Activated CD8-positive, alpha-beta memory T cell treated with anti-CD3 and anti-CD28 coated beads for 1 hour (primary cell): ENCODE measurements at places on chromosomes 6 and 20.

DNA sequence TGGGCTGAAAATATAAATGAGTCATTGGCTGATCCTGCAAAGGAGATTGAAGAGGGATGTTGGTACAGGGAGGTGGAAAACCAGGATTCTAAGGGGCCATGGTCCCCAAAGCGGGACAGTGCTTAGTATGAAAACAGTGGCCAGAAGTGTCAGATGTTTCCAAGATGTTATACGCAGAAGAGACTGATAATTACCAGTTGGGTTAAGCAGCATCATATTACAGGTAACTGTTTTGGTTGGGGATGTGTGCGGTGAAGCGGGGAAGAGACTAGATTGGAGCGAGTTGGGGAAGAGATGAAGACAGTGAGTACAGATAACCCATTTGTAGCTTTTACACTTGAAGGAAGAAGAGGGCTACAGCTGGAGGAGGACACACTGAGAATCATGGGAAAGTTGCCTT lies 80.8 kb downstream of the PLEKHG1 start:
- DNase-seq = no peak

DNA sequence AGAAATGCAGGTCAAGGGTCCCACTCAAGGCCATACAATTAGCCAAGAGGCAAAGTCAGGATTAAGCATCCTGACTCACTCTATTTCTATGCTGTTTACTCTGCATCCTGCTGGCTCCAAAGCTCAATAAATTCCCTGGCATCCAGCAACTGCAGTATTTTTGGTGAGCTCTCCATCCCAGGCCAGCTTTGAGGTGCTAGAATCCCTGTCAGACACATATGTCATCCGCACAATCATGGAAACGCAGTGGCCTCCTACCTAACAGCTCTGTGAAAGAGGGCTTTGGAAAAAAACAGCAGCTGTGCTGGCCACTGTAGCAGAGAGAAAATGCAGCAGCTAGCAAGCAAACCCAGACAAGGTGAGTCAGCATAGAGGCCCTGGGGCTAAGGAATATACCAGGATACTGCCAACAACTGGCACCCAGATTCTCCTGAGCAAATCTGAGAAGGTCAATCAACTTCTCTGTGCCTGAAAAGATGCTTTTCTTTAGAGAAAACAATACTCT lies 58.4 kb downstream of the ANKEF1 start:
- no peak for DNase-seq

- no peak for DNase-seq
Measured at GRCh38 chr6:118467181-118467580, 80.9 kb upstream of the PLN start.

DNA sequence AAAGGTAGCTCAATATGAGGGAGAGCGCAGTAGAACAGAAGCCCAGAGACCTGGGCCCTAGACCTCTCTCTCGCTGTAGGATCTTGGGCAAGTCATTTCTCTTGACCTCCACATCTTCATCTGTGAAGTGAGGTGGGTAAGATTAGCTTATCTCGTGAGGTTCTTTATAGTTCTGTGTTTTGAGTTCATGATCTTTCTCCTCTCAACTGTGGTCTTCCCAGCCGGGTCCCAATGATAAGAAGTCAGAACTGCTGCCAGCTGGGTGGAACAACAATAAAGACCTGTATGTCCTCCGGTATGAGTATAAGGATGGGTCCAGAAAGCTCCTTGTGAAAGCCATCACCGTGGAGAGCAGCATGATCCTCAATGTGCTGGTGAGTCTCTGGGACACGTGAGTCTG lies 6.9 kb downstream of the PSMF1 start:
- no peak for DNase-seq

DNA sequence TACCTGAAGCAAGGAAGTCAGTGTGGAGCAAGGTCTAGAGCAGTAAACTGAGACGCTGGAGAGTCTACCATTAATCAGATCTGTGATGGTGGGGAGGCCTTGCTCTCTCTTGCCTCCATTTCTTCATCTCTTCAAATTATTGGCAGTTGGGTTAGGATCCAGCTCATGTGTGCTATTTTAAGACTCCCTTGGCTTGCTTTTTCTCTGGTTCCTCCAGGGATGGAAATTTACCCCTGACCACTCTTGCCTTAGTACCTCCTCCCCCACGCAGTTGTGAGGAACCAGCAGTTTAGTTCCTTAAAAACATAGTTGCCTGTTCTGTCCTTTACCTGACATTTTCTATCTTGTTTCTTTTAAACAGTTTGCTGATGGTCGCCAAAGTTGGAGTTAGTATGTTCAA lies 7.4 kb downstream of the TMEM14C start:
- DNase-seq = no peak

DNA sequence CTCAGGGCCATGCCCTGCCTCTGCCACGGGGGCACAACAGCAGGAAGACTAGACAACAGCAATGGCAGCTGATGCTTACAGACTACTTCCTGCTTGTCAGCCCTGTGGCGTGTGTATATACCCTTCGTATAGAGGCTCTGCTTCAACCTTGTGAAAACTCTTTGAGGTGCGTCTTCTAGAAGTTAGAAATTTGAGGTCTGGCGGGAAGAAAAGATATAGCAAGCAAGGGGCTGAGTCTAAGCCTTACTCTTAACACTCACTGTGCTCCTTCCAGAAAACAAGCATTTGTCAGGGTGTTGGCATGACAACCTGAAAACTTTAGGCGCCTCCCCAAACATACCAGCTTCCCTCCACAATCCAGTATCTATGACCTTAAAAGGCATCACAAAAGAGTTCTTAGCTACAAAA lies 33.3 kb downstream of the JPH2 start:
- peak; percentile 5 for DNase-seq

DNA sequence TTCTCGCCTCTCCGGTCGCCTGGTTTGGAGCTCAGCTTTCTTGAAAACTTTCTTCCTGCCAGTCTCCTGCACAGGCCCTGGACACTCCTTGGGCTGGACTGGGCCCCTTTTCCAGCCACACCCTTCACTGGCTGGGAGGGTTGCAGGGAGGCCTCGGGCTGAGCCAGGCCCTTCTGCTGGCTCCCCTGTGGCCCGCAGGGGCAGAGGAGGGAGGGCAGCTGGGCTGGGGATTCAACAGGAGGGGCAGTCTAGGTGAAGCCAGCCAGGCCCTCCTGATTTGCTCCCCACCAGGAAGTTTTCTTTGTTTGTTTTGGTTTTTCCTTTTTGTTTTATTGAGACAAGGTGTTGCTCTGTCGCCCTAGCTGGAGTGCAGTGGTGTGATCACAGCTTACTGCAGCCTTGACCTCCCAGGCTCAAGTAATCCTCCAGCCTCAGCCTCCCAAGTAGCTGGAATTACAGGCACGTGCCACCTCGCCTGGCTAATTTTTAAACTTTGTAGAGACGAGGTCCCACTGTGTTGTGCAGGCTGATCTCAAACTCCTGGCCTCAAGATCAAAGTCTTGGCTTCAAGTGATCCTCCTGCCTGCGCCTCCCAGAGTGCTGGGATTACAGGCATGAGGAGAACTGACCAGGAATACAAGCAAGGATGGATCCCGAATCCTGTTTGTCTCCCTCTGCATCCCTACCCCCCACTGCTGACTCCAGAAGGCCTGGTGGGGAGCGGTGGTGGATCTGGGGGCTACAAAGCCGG lies 23.5 kb upstream of the CDH22 start:
- no peak for DNase-seq

DNA sequence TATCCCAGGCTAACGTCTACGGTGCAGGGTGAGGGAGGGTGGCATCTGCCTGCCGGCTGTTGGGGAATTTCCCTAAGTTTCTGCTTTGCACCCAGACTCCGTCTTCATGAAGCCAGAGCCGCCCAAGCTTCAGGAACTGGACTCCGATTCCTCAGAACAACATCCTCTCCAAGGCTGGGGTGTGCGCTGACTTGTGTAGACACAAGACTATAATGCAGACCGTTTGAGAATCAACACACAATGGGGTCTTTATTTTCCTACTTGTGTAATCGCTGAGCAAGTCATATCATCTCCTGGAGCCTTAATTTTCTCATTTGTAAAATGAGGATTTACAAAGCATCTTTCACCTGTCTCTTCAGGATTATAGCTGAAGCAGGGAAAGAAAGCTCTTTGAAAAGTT lies 160.5 kb upstream of the AGPAT4 start:
- no peak for DNase-seq

DNA sequence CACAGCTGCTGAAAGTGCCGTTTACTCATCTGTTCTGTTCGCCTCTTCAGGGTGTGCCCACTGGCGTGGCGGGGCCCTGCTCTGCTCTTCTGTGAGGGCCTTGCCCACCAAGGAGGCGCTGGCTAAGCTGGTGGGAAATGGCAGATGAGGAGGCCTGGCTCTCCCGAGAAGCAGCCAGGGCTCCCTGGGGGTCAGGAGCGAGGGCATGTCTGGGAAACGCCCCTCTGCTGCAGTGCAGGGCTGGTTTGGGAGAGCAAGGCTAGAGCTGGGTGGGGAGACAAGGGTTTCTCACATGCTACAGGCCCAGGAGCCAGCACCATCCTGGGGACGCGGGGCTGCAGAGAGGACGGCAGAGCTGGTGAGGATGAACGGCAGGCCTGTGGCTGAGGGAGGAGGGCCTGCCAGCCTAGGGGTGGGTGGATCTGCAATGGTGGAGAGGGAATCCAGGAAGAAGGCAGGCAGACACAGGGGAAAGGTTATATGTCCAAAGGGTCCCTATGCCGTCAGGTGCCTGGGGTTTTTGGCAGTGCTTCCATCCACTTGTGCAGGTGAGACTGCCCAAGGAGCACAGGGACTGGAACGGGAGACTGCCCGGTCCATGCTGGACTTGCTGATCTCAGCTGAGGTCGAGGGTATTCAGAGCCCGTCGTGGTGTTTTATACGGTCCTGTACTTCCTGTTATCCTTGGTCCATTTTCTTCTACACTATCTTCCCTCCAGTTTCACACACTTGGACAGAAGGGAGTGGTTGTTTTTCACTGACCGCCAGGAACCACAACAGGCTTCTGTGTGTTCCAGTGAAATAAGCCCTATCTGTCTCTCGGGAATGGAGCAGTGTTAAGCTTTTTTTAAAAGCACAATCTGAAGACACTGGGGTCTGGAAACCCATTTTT lies 119.2 kb downstream of the SYCP2 start:
- no peak for DNase-seq

DNA sequence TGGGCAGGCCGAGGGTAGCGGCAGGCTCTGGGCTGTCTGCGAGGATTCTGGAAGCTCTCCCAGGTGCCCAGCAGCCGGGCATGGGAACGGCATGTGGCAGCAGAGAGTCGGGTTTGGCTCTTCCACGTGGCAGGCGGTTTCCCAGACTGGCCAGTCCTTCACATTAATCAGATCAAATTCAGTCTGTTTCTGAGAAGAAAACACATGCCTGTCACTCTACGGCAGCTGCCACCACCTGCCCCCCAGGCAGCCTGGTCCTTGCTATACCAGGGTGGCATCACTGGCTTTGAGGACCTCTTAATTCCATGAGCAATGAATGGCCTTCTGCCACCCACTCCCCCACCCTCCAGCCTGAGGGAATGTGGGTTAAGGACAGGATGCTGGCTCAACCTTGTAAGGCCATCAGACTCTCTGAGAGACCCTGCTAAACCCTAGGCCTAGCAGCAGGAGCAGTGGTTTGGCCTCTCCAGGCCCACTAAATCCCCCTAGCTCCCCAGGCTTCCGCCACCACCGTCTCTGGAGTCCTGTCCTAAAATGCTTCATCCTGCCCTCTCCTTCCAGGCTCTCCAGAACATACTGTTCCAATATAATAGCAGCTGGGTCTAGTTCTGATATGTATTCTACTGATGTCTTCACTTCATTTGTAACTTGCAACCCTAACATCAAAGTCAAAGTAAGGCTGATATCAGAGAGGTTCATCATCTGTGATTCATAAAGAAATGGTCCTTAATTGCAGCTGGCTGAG lies 47.8 kb downstream of the PLCG1 start:
- no peak for DNase-seq

GRCh38 chr6:77430504-77430903 lies 32.8 kb downstream of the HTR1B start:
- no peak for DNase-seq

- DNase-seq = no peak
Measured at GRCh38 chr20:14406495-14406894, 69.1 kb upstream of the FLRT3 start.

GRCh38 chr6:11911538-11911937 lies 100.6 kb upstream of the HIVEP1 start:
- no peak for DNase-seq
